ENCODE measurements at places on chromosomes 11 and 22.

- DNase-seq, result peak; percentile 19
These were observed 344 bp downstream of the IFT27 start for GRCh38 chr22:36775586-36775963.

DNA sequence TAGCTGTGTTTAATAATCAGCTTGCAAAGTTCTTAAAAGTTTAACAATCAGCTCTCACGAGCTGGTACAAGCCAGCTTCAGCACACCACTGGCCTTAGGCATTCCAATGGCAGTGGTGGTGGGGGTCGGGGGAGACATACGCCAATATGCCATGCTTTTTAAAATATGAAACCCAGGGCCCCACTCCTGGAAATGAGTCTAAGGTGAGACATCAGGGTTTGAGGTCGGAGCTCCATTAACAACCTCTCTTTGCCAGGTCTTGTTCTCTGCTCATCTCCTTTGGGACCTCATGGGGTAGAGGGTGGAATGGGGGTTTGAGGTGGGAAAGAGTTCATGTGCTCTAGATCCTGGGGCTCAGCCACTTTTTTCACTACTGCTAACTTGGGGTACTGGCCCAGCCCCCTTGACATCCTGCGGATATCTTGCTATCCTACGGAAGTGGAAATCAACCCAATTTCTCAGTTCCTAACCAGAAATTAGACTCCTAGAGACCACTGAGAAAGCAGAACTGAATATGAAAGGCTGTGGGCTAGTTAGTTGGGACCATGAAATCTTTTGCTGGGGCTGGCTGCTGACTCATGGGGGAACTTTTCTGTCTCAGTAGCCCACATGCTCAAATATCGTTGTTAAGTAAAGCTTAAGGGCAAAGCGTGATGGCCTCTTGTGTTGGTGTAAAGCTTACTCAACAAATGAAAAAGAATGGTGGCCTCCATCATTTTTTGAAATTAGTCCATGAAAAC lies 90.1 kb downstream of the PDHX start:
- DNase-seq, result no peak

DNA sequence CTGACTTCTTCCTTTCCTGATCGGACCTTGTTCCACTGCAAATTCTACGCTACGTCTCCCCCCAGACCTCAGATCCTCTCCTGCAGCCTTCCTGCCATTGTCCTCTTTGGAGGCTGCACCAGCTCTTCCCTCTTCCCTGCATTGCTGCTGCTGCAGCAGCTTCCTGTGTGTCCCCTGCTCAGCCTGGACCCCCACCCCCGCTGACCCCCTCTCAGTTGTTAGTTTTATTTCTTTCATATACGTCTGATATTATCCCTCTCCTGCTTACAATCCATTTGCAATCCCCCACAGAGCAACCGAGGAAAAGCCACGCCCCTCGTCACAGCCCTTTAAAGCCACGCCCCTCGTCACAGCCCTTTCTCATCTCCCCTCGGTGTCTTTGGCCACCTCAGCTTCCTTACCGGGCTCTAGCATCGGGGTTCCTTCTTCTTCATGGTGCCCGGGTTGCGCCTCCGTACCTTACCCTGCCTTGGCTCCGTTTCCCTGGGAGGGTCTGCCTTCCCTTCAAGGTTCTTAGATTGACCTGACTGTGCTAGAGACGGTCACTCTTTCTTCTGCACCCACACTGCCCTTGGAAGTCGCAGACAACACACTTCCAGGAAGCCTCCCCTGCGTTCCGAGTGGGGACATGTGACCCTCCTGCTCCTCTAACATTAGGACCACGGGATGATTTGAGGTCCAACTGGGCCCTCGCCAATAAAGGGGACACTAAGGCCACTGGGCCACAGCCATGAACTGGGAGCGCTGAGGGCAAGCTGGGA lies 4.8 kb downstream of the MRGPRG start:
- DNase-seq, result no peak

GRCh38 chr11:109954534-109954933 lies 138.7 kb upstream of the ZC3H12C start:
- no peak for DNase-seq

- no peak for DNase-seq
These were observed 788 bp downstream of the CD82 start for GRCh38 chr11:44565953-44566949.

- DNase-seq, result no peak
These were observed 49.1 kb downstream of the BBOX1 start for GRCh38 chr11:27089746-27090145.

DNA sequence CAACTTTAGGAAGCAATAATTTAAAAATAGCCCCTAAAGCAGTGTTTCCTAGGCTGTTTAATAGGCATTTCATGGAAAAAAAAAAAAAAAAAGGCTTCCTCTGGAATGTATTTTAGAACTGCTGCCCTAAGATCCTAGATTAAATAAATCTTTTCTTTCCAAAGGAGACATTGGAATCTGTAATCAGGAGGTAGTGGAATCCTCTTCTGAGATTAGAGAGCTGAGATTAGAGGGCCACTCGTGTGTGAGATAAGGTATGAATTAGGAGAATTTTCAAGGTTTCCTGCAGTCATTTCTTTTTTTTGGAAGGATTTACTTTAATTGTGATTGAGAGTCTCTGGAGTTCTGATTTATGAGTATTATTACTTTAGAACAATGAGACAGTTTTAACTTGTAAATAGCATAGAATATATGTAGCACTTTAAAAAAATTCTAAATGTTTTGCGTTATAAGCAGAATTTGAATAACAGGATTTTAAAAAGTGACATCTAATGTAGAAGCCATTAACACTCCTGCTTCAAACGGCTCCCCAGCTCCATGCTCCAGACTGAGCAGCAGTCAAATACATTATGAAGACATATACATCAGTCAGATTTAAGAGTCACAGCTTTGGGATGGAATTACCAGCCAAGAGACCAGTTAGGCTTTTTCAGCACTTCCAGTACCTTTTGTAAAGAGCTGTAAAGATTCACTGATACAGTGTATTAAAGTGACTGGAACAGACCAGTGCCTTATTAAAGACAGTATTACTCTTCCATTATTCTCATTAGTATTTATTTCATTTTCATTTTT lies 5.0 kb downstream of the EED start:
- DNase-seq, result no peak

GRCh38 chr22:31490496-31490925 lies 869 bp upstream of the EIF4ENIF1 start:
- peak; percentile 23 for DNase-seq

DNA sequence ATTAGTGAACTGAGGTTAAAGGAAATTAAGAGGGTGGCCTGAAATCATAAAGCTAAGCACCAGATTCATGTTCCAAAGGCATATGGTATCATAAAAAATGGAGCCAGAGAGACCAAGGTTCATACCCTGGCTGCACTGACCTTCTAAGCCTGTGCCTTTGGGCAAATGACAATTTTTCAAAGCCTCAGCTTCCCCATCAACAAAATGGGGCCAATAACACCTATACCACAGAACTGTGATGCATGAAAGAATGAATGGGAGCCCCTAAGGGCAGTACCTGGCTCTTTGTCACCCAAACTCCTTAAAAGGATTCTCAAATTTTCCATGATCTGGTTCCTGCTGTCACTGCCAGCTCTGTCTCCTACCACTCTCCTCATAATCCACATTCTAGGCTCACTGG lies 72.5 kb downstream of the RAB30 start:
- no peak for DNase-seq

- DNase-seq, result no peak
These were observed 5.2 kb upstream of the NAALADL1 start for GRCh38 chr11:65063532-65063931.

- no peak for DNase-seq
These were observed 49.4 kb upstream of the ARHGAP42 start for GRCh38 chr11:100637706-100638105.

DNA sequence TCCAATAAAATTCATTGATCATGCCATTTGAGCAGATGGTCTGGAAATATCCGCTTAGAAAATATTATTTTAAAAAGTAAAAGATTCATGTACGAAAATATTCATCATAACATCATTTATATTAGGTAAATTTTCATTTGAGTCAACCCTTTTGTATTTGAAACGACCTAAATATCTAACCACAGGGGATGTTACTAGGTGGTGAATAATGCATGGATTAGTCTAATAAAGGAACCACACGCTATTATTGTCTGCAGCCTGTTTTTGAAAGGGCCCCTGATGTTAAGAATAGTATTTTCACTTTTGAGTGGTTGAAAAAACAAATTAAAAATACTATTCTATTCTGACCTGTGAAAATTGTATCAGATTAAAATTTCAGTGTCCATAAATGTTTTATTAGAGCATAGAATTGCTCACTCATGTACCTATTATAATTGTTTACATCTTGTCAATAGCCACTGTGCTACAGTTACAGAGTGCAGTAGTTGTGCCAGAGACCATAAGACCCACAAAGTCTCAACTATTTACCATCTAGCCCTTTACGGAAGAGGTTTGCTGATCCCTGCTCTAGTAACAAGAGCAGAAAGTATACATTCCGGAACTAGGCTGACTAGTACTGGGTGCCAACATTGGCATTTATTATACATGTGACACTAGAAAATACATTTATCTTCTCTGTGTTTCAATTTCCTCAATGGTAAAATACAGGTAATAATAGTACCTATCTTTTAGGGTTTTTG lies 176.1 kb downstream of the LRRC4C start:
- DNase-seq, result no peak

DNA sequence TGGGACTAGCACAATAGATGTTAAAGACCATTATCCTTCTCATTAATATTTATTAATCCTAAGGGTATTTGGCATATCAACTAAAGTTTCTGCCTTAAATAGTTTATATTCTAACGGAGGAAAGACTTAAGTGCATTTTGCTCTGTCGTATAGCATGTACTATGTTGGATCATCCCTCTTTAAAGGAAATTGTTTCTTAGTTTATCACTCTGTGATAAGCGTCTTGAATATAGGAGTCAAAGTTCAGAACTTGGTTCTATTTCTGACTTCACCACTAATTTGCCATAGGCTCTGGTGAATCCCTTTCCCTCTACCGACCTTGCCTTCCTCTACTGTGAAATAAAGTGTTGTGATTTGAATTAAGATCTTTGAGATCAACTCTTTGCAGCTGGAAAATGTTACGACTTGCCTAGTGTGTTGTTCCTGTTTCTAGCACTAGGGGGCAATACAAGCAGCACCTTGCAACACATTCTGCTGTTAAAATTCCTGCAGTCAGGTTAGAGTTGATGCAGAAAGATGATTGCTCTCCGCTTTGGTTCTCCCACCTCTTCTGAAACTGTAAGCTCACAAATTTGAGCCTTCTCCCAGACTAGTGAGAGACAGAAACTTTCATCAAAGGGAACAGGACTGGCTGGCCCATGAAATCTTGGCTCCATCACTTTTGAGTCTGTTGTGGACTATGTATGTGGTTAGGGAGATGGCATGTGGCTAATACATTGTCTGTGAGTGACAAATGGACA lies 27.8 kb upstream of the ZNRF3 start:
- peak; percentile 2 for DNase-seq

GRCh38 chr22:28771195-28771791 lies 1.2 kb upstream of the CCDC117 start:
- DNase-seq, result no peak

All from stimulated activated CD8-positive, alpha-beta memory T cell treated with anti-CD3 and anti-CD28 coated beads, Interleukin-7, amount 100 ng/mL, for 1 hour (primary cell).